ENCODE measurements at places on chromosomes 16 and 17.

GRCh38 chr17:7101531-7101930 lies 13.1 kb downstream of the ASGR2 start:
- DNase-seq = no peak

DNA sequence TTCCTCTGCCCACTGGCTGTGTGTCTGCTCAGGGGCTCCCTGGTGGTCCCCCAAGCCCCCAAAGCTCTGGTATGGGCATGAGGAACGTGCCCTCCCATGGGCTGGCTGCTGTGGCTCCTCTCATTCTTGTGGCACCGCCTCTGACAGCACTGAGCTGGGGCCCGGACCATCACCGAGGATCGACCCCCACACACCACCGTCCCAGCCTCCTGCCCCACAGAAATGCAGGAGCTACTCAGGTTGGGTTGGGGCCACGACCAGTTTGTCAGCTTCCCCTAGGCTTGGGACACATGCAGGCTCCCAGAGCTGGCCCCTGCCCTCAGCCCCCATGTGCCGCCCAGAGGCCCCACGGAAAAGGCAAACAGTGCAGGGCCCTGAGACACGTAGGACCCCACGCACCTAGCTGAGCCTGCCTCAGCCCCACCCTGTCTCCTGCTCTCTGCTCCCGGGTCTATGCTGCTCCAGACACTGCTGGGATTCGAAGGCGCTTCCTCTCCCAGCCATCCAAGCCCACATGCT lies 3.3 kb upstream of the CASKIN1 start:
- DNase-seq = no peak

DNA sequence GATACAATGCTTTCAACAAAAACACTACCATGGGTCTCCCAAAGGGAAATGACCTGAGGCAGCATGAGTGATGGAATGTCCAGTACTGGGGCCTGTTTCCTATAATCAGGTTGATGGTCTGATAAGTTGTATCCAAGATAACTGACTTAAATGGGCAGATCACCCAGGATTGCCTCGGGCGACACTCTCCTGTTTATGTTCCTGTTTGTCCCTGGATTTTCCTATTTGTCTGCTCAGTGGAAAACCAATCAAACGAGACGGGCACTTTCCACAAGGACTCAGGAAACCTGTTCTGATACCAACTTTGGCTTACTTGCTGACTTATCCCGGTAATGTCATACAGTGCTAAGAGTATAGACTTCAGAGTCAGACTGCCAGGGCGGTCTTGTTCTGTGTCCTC lies 27.4 kb downstream of the USP43 start:
- no peak for DNase-seq

DNA sequence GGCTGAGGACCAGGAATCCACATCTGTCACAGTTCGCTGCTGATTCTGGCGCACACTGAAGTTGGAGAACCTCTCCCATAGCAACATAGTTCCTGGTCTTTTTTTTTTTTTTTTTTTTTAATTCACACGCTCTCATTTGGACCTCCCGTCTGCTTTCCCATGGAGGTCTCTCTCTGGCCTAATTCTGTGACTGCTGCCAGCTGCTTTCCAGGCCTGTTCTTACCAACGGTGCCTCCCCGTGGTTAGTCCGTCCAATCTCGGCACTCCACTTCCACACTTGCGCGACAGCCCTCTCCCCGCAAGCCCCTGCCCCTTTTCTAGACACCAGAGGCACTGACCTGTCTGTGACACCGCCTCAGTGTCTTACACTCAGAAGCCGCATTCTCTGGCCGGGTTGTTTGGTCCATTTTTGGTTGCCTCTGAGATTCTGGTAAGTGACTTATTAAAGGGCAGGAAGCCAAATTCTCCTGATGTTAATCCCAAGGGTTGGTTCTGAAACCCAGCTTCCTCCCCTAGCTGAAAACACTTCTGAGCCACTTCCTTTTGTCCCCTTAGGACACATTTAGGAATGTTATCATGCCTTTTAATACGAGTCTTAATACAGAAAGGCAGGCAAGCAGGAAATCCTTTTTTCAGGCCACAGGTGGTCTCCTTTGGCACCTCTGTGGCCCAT lies 1.1 kb upstream of the AKTIP start:
- no peak for DNase-seq

GRCh38 chr16:20952139-20952920 lies 51.8 kb downstream of the LYRM1 start:
- no peak for DNase-seq
